ENCODE measurements at places on chromosomes 3 and 15. TPM values are rescaled to one million over a fixed set of nuclear protein-coding genes. Genes with fewer than 3 reads are reported as not detected.

DNA sequence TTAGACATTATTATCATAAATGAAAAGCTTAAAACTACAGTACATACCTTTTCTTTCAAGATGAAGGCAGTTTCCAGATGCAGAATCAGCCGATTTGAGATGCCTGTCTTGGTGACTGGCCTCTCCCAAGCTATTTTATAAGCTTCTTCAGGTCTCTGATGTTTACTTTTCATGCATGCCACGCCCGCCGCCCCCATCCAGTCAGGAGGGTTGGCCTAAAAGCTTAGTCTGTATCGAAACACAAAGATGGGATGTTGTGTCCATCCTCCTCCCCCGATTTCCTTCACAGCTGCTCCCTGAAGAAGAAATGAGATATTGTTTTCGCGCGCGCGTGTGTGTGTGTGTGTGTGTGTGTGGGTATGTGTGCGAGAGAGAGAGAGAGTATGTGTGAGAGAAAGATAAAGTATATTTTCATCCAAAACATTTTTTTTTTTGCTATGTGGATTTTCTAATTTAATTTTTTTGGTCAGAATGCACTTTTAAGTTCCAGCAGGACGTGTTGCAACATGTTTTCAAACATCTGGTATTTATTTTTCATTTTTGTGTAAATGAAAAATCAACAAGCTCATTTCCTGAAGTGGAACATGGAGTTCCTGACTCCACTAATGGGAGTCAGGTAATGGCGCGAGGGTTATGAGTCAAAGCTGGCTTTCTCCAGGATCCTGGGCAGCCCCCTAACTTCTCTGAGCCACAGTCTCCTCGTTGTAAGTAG, at the start of gene APOD:
TSS of gene APOD (minus strand) at position 110 of the 712 bp plus-strand sequence. CDS start 4,479 bp downstream, outside the sequence.
- DNase-seq = peak; percentile 54

The GORASP1 gene
- total RNA-seq = 22.4 TPM

DNA sequence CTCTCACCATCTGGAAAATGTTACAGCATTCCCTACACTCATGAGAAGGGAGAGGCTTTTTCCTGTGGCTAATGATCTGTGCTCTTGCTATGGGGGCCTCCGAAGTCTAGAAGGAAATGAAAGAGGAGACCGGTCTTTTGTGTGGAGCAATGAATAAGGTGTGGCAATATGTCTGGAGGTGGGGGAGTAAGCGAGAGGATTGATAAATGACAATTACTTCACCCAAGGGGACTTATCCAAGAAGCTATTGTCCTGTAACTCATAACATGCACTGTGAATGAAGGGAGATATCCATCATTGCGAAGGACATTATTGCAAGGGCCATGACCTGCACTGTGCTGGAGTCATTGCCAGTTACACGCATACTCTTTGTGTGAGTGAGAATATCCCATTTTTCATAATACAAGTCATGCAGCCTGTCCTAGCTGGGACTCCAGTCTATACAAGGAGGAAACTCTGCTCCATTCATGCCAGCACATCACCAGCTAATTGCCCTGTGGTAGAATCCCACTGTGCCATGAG, 37.7 kb upstream of the SYNPR start:
- DNase-seq = no peak

GRCh38 chr15:25541228-25541627, 102.4 kb upstream of the UBE3A start:
- DNase-seq = no peak

The MYO5C gene
- total RNA-seq = 7.4 TPM

DNA sequence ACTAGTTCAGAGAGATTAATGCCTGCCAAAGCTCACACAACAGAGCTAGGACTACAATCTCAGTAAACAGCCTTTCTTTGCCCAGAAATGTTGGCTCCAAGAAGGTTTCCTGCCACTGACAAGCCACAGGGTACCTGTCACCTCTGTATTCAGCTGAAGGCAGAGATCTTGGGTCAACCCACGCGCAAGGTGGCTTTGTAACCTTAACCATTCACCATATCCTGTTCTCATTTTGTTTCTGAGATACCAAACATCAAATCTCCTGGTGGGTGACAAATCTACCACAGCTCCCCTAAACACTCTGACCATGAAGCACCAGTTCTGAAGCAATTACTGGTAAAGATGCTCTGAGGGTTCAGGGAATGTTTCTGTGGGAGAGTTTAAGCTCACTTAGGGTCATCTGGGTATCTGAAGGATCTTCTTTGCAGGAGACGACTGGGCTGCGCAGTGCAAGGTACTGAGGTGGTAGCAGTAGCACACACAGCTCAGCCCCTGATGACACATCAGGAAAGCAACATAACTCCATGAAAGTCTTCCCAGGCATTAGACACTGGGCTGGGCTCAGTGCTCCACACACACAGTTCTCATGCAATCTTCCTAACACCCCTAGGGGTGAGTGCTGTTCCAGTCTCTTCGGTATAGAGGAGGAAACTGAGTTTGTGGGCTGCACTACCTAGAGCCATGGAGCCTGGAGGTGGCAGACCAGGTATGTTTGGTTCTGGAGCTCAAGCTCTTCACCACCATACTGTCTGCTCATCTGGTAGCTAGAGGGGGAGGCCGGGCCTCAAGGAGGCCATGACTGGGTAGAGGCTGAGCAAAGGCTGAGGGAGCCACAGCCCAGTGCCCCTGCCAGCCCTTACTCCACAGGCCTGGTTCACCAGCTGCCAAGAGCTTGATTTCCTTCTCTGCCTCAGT, 7.7 kb downstream of the CXCR6 start:
- DNase-seq = no peak

DNA sequence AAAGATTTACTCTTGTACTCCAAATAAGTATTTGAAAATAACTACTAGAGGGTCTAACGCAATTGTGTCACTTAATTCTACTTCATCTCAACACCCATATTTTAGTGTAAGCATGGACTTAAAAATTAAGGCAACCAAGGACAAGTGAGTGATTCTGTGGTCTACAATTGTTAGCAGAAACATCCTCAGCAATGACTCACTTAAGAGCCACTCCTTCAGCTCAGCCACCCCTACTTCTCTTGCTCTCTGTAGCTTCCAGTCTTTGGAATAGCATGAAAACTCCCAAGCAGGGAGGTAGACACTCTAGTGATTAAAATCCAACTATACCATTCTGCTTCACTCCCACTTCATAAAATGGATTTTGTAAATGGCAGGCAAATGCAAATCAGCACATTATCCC, 116.0 kb upstream of the LRRN1 start:
- DNase-seq = no peak

DNA sequence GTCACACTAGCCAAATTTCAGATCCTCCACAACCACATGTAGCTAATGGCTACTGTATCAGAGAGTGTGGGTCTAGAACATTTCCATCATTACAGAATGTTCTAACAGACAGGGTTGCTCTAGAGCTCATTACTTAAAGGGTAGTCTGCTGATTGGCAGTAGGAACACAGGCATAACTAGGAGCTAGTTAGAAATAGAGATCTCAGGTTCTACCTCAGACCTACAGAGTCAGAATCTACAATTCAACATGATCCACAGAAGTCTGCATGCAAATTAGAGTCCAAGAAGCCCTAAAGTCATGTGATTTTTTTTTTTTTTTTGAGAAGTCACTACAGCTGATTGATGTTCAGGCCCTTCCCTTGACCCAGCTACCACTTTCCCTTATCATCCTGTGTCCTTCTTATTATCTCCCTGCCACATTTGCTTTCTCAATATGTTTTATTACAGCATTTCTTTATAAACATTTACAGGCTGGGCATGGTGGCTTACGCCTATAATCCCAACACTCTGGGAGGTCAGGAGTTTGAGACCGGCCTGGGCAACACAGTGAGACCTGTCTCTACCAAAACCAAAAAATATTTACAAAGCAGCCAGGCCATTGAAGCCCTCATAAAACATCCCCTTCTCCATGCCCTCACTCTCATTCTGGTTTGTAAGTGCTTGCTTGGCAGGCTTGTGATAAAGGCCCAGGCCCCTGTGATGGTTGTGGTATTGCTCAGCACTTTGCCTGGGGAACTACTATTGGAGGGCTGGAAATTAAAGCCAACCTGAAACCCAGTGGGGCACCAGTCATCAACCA, 3.8 kb upstream of the ABHD5 start:
- no peak for DNase-seq

- no peak for DNase-seq
Observed at GRCh38 chr3:80097674-80098073, 329.9 kb upstream of the ROBO1 start.

- DNase-seq = no peak
Observed at GRCh38 chr3:138943724-138944653, 2.9 kb downstream of the FOXL2 start.

DNA sequence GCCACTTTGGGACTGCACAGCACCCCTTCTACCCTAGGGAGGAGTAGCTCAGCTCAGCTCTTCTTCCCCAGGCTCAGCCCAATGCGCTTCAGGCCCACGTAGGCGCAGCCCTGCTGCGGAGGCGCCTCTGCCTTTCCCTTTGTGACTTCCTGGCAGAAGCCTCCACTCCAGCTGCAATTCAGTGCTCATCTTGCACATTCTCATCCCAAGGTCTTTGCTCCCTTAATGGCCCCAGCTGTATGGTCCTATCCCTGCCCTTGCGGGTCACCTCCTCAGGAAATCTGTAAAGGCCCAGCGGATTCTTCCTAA, 109.0 kb downstream of the VGLL4 start:
- no peak for DNase-seq

GRCh38 chr15:70857562-70858285, 3.8 kb upstream of the LARP6 start:
- DNase-seq = no peak

DNA sequence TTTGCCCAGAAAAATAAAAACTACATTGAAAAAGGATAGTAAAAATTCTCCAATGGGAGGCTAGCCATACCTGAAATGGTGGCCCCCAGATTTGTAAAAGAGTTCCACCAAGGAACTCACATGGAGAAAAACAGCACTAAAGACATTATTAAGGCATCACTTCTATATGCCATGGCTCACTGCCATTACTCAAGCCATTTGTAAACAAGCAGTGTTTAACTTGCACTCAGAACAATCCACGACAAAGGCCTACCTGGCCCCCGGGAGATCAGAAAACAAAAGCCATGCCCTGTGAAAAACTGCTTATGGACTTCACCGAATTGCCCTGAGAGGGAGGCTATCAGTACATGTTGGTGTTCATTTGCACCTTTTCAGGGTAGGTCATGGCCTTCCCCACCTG, 19.6 kb downstream of the CCR8 start:
- DNase-seq = no peak

The TMEM207 gene
- not detected for total RNA-seq

GRCh38 chr15:78088773-78089080, 3.6 kb upstream of the SH2D7 start:
- DNase-seq = no peak

DNA sequence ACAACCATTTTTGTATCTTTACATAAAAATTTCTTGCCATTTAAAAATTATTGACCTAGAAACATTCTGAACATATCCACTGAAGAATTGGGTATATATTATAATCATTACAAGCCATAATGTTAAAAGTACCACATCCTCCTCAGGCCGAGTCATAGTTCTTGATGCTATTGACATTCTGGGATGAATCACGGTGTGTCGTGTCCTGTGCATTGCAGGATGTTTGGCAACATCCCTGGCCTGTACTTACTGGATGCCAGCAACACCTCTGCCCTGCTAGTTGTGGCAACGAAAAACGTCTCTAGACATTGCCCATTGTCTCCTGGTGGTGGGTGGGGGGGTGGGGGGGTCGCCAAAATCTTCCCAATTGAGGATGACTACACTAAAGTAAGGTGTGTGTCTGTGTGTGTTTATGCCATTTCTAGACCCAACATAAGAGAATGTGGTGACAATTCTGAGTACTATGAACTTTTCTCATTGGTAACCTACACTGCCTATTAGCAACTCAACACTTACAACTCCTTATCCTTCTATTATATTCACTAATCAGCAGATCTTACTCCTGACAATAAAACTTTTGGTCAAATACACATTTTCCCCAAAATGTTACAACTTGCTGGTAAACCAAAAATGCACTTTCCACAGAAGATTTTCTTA, 471.6 kb downstream of the FOXP1 start:
- peak; percentile 94 for DNase-seq

GRCh38 chr3:175911937-175912336, 1052.8 kb downstream of the NAALADL2 start:
- DNase-seq = no peak

DNA sequence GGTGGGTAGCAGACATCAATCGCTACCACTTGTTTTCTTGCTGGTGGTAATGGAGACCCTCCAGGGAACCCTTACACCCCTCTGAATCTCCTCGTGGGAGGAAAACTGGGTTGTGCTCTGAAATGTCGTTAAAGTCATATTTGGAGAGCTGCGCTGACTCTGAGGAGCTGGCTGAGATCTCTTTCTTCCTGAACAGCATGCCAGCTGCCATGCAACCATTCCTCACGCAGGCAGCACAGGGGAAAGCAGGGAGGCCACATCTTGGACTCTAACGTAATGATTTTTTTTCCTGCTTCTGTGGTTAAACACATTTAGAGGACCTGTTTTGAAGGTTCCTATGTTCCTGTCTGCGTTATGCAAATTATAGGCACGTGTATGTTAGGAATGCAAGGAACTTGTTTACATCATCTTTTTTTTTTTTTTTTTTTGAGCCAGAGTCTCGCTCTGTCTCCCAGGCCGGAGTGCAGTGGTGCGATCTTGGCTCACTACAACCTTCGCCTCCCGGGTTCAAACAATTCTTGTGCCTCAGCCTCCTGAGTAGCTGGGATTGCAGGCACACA, 156.7 kb downstream of the TJP1 start:
- DNase-seq = no peak

DNA sequence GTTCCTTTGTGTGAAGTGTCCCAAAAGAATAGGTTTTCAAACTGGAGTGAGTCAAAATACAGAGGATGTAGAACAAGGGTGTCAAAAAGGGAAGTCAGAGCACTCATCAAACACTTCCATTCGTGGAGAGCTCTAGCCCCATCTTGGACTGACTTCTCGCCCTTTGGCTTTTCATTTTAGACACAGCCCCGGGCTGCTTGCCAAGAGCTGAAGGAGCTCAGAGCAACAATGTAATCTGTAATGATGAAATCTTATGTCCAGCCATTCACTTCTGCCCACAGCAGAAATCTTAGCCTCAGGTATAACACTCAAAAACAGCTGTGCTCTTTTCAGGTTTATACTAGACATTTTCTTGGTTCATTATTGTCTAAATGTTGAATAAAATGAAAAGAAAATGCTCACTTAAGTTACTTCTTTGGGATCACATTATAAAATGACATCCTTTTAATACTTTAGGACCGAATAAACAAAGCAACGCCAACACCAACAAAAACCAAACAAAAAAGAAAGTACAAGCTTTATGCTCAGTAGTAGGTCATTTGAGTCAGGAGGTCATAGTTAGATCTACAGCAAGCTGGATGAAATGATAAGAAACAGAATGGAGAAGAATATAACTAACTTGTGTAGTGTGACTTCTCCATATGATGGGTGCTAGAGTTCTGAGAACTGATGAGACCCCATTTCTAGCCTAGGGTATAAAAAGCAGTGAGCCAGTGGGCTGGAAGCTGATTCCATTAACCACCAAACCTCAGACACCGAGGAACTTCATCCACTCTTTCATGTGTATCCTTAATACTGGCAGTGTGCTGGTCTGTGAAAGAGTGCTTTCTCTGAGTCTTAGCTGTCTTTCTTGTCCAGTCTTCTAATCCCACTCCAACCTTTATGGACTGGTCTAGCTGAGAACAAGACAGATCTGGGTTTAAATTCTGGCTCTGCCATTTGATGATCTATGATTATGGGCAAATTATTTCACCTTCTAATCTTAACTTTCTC, 131.8 kb upstream of the SLC7A14 start:
- peak; percentile 33 for DNase-seq

All from lung microvascular endothelial cell (primary cell).